Left ventricle myocardium inferior (tissue), 1 donor: ENCODE measurements at places on chromosomes 13 and 19. TPM values are rescaled to one million over a fixed set of nuclear protein-coding genes. Genes with fewer than 3 reads are reported as not detected.

DNA sequence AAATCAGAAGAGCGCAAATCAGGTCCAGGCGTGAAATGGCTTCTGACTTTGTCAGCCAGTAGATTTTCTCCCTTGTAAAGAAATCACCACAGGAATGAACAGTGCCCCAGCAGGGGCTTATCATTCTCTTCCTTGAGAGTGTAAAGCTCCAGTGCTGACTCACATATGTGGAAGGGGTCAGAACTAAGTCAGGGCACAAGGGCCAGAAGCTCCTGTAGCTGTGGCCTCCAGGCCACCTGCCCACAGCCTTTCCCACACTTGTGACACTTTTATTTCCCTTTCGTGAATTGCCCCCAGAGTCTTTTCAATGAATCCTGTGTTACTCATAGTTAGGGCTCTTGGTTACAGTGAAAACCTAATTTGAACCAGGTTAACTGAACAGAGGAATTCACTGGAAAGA is 99.6 kb downstream of the SUCLA2 start:
- no peaks in the 10 kb centered on the region for H3K27me3 ChIP-seq
- H3K27ac ChIP-seq, result no peak overlapping the region
- H3K36me3 ChIP-seq, result no peaks in the 10 kb centered on the region
- no peak for DNase-seq

DNA sequence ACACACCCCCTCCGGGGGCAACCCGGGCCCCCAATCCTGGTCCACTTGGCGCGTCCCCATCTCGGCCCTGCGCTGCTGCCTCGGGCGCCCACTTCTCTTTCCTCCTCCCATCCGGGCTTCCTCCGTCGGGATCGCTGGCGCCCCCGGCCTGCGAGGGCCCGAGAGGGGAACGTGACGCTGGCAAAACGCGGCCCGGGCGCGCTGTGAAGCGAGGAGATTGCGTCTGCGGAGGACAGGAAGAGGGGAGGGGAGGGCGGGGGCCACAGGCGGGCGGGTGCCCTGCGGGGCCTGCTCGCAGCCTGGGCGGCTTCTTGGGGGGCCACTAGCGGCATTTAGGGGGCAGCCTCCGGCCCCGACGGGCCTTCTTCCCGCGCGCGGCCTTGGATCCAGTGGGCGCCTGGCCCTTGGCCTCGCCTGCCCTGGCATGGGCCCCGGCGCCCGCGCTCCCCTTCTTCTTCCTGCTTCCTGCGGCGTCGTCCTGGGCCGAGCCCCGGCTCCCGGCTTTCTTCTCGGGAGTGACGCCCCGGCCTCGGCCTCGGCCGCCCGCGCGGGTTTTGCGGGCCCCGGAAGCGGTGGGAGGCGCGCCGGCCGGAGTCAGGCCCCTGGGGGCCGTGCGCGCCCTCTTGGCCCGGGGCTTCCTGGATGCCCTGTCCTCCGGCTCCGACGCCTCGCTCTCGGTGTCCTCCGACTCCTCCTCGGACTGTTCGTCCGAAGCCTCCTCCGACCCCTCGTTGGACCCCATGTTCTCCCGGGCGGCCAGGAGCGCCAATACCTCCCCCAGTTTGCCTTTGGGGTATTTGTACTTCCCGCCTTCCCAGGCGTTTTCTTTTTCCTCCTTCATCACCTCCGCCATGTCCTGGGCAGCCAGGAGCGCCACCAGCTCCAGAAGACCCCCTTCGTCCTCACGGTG is 2.2 kb downstream of the PNMA8B start:
- H3K4me1 ChIP-seq, result peaks cover 39% of the 10 kb centered on the region
- no peaks in the 10 kb centered on the region for H3K36me3 ChIP-seq
- H3K27ac ChIP-seq, result peak overlapping the region; percentile 63
- peak overlapping the region; percentile 69 for H3K4me3 ChIP-seq

- no peak overlapping the region for H3K4me3 ChIP-seq
- peaks cover 94% of the 10 kb centered on the region for H3K27me3 ChIP-seq
- no peaks in the 10 kb centered on the region for H3K4me1 ChIP-seq
- no peak for DNase-seq
Observed at GRCh38 chr19:19214892-19215291, 3.1 kb downstream of the NCAN start.

DNA sequence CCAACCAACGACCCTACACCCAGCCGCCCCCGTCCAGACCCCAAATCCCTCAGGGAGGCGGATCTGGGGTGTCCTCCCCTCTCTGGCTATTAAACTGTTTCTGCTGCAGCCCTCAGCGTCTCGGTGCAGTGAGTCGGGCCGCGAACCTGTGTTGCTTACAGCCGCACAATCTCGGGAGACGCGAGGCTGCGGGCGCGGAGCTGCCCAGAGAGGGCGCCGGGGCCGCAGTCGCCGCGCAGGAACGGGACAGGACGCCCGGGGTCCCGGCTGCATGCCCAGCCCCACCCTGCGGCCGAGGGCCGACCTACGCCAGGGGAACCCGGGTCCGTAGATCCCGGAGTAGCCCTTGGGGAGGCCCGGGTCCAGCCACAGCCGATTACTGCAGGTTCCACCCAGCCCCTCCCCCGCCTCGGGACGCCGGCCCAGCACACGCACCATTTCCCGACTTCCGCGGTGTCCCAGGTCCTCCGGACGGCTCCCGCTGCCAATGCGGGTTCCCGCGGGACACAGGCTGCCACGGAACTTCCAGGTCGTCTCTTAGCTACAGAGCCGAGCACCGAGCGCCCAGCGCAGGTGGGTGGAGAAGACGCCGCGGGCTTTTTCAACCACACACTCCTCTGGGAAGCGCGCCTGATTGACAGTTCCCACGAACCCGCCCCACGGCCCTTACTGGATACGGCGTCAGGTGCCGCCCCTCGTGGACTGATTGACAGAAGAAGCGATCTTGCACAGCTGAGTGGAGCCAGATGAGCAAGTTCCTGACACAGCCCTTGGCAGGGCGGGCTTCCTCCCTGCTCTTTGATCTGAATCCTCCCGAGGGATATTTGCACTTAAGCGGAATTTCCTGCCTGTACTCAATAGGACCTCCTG is at the start of gene ZNF799:
Gene ZNF799, minus strand, starts transcription at position 639 of the 870 bp plus-strand sequence. Its CDS starts 201 bp downstream, at position 438.
- peaks cover 20% of the 10 kb centered on the region for H3K4me1 ChIP-seq
- peak within 1 kb of the TSS; percentile 74 for H3K4me3 ChIP-seq
- no peaks in the 10 kb centered on the region for H3K36me3 ChIP-seq
- DNase-seq, result peak; percentile 99

DNA sequence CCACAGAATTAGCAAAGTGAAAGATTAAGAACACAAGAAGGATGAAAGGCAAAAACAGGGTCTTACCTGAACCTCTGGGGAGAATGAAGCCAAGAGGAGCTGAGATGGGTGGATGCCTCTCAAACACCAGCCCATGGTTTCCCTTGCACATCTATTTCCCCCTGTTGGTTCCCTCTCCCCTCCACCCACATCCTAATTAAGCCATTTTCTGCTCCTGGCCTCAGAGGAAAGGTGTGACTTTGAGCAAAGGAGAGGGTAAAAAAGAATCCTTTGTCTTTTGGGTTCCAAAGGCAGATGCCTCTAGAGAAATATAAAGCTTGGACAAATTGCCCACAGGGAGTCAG is 214.9 kb downstream of the RAP2A start:
- H3K27ac ChIP-seq, result no peak overlapping the region
- no peak overlapping the region for H3K4me3 ChIP-seq
- no peaks in the 10 kb centered on the region for H3K4me1 ChIP-seq
- no peak for DNase-seq

GRCh38 chr13:43227721-43228120 is 204.3 kb downstream of the DNAJC15 start:
- no peak overlapping the region for H3K27ac ChIP-seq
- DNase-seq, result no peak
- H3K4me1 ChIP-seq, result no peaks in the 10 kb centered on the region
- H3K4me3 ChIP-seq, result no peak overlapping the region
- no peaks in the 10 kb centered on the region for H3K36me3 ChIP-seq

- H3K27ac ChIP-seq, result no peak overlapping the region
- H3K36me3 ChIP-seq, result peaks cover 13% of the 10 kb centered on the region
- no peak overlapping the region for H3K4me3 ChIP-seq
- peaks cover 5% of the 10 kb centered on the region for H3K4me1 ChIP-seq
Observed at GRCh38 chr19:52331757-52332156, 4.3 kb upstream of the ZNF610 start.

DNA sequence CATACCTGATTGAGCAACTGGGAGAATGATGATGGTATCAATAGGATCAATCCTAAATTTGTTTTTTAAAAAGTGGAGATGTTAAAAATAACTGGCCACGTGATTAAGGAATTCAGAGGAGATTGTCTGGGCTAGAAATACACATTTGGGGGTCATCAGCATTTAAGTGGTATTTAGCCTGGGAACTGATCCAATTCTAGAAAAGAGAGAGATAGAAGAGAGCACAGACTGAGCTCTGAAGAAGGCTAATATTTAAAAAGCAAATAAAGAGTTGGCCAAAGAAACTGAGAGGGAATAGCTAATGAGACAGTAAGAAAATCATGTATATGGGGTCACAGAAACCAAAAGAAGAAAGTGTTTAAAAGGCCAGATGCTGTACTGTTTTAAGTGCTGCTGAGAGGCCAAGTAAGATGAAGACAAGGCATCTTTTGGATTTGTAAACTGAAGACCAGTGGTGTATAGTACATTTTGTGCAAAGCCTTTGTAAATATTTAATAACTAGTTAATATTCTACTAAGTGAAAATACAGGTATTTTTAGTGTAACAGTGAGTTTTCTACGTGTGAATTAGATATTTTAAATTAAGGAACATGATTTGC is 40.2 kb downstream of the UBL3 start:
- no peak overlapping the region for H3K4me3 ChIP-seq
- H3K36me3 ChIP-seq, result no peaks in the 10 kb centered on the region
- DNase-seq, result no peak
- peaks cover 62% of the 10 kb centered on the region for H3K4me1 ChIP-seq
- H3K27ac ChIP-seq, result no peak overlapping the region
- no peaks in the 10 kb centered on the region for H3K27me3 ChIP-seq

DNA sequence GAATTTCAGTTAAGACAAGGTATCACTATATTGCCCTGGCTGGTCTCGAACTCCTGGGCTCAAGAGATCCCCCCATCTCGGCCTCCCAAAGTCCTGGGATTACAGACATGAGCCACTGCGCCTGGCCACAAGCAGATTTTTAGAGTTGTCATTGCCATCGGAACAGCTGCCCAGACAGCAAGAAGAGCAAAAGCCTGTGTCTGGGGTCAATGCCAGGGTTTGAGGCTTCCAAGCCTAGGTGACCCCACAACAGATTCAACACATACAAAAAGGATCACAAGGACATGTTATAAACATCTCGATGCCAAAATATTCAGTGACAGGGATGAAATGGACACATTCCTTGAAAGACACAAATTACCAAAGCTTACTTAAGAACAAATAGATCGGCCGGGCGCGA is 40.1 kb upstream of the KLF2 start:
- H3K4me3 ChIP-seq, result peak overlapping the region; percentile 56
- no peak for DNase-seq
- H3K27me3 ChIP-seq, result no peaks in the 10 kb centered on the region
- peak overlapping the region; percentile 96 for H3K27ac ChIP-seq

- H3K4me3 ChIP-seq, result no peak overlapping the region
- peak overlapping the region; percentile 7 for H3K27ac ChIP-seq
- H3K36me3 ChIP-seq, result no peaks in the 10 kb centered on the region
- peaks cover 58% of the 10 kb centered on the region for H3K4me1 ChIP-seq
- no peaks in the 10 kb centered on the region for H3K27me3 ChIP-seq
Observed at GRCh38 chr19:21317821-21318220, 11.4 kb downstream of the ZNF708 start.

GRCh38 chr13:73335210-73335609 is 276.4 kb downstream of the KLF5 start:
- no peaks in the 10 kb centered on the region for H3K36me3 ChIP-seq
- H3K4me1 ChIP-seq, result no peaks in the 10 kb centered on the region
- no peaks in the 10 kb centered on the region for H3K27me3 ChIP-seq

DNA sequence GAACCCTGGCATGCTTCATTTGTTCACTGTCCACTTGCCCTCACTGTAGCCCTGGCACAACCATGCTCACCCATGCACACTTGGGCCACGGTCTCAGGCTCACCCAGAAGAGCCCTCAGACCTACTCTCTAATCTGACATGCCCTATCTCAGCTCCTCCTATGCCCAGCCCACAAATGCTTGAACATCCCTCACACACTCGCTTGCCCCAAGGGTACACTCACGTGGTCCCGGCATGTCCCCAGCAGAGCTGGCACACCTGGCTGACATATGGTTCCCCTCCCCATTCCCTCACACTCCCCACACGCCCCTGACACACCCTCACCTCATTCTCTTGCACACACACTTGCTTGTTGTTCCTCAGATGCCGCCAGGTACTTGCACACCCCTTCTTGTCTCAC is 55.7 kb downstream of the MAP4K1 start:
- H3K4me1 ChIP-seq, result peaks cover 2% of the 10 kb centered on the region
- DNase-seq, result no peak
- H3K4me3 ChIP-seq, result no peak overlapping the region
- H3K27me3 ChIP-seq, result peaks cover 69% of the 10 kb centered on the region
- H3K36me3 ChIP-seq, result no peaks in the 10 kb centered on the region

DNA sequence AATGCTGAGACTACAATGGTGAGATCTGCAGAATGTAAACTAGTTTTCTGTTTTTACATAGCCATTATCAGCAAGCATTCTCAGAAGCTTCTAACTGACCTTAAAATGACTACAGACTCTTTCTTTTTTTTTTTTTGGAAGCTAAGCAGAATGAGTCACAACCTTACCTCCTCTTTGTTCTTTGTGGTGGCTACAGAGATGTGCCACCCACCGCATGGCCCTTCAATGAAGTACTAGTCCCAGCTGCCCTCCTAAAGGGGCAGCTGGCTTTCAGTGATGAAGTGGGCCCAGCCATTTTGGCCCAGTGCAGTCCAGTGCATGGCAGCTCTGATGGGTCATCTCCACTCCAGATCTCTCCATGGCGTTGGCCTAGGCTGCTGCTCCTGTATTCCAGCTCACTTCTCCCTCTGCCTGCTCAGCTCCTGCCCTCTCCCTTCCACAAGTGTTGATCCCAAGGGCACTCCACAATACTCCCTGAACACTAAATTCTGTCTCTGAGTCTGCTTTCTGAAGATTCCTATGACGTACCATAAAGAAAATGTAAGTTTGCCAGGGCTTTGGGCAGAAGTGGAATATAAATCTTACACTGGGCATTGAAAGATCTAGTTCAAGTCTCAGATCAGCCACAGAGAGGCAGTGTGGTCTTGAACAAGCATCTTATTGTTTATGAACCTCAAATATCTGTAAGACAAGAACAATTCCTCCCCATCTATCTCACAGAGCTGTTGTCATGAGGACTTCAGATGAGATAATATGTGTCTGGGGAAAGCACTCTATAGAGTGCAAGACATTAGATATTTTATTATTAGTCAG is 85.6 kb downstream of the RXFP2 start:
- DNase-seq, result no peak
- H3K36me3 ChIP-seq, result no peaks in the 10 kb centered on the region
- peaks cover 15% of the 10 kb centered on the region for H3K4me1 ChIP-seq
- H3K27me3 ChIP-seq, result no peaks in the 10 kb centered on the region
- H3K27ac ChIP-seq, result no peak overlapping the region
- no peak overlapping the region for H3K4me3 ChIP-seq

DNA sequence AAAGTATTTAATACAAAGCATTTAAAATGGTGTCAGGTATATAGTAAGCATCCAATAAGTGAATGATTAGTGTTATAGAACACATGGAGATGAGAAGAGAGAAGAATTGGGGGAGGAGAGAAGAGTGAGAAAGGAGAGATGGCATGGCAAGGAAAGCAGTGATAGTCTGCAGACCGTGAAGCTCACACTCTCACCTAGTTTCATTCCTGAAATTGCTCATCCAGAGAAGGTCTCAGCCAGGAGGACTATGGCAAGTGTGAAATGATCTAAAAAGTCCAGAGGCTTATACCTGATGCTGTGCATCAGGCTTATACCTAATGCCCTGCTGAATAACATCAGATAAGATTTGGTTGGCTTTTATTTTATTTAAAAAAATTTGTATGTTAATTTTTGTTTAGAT is 351.6 kb upstream of the KLF12 start:
- no peak for DNase-seq
- H3K36me3 ChIP-seq, result no peaks in the 10 kb centered on the region
- H3K4me3 ChIP-seq, result no peak overlapping the region
- no peaks in the 10 kb centered on the region for H3K4me1 ChIP-seq

The SYNGR4 gene
- not detected for total RNA-seq

The CHST8 gene
- 0.14 TPM for total RNA-seq
